ENCODE measurements at places on chromosomes 12 and 14.

DNA sequence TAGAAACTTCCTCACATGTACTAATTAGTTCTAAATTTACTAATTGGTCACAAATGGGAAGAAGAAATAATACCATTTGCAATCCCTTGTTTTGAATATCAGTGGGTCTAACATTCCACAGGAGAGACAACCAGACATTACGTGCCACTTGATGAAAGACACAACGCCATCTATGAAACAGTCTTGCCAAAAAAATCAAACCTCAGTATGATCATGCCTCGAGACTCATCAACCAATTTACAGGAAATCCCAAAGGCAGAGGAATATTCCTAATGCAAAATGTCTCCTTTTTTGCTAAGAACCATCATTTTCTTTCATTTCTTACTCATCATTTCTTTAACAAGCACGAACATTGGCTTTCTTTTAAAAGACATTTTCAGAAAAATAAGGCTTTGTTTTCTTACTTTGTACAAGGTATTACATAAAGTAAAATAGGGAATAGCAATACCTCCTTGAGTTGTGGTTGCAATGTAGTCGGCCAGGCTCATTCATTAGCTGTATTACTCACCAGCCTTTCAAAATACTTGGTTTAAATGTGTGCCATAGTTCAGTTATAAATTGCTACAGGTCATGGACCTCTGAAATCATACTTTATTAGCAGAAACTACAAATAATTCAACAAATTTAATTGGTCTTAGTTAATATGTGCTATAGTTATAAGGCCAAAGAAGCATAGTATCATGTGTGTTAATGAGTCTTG, 436.2 kb upstream of the FLRT2 start:
- no peak for DNase-seq

DNA sequence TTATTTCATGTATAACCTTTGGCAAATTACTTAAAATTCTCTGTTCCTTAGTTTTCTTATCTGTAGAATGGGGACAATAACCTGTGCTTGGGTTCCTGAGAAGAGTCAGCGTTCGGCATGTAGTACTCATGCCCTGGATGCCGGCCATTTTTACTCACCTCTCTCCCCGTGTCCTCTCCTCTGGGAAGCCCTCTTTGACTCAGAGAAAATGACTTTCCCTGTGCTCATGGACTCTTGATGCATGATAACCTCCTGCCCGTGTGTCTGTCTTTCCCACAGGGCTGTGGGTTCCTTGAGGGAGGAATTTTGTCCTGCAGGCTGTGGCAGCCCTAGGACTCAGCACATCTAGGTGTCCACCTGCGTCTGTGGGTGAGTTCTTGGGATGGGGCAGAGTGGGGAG, 5.8 kb upstream of the C1RL start:
- DNase-seq, result no peak

- no peak for DNase-seq
Observed at GRCh38 chr14:91330856-91331255, 86.4 kb upstream of the GPR68 start.

- no peak for DNase-seq
Observed at GRCh38 chr12:4974217-4974616, 64.5 kb downstream of the KCNA1 start.

DNA sequence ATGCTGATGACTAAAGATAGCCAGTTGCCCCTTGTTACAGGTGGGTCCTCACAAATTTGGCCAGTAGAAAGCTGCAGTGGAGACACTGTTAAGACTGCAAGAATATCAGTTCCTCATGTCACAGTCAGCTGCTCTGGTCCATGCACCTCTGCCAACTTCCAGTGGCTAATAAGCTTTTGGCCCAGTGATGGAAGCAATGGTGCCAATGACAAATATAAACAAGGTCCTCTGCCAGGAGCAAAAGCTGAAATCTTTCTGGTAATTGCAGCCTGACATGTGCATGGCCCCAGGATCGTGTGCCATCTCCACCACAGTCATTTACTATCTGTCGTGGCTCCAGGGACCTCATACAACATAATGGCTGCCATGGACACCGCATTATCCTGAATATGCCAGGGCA, 85.4 kb upstream of the TMEM260 start:
- no peak for DNase-seq

DNA sequence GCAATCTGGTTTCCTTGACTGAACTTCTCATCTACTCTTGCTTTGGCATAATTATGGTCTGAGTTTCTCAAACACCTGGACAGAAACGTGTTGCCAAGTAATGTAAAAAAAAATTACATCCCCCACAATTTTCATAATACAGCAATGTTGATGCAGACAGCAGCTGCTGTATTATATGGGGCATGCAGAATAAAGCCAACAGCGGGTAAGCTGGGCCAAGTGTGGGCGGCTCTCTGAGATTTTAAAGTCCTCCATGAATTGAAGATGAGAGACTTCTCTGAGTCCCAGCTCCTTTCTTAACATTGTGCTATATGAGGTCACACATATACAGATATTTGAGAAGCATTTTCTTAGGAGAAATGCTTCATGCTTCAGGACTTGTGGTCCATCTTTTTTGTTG, 881.2 kb downstream of the GALC start:
- DNase-seq, result no peak

DNA sequence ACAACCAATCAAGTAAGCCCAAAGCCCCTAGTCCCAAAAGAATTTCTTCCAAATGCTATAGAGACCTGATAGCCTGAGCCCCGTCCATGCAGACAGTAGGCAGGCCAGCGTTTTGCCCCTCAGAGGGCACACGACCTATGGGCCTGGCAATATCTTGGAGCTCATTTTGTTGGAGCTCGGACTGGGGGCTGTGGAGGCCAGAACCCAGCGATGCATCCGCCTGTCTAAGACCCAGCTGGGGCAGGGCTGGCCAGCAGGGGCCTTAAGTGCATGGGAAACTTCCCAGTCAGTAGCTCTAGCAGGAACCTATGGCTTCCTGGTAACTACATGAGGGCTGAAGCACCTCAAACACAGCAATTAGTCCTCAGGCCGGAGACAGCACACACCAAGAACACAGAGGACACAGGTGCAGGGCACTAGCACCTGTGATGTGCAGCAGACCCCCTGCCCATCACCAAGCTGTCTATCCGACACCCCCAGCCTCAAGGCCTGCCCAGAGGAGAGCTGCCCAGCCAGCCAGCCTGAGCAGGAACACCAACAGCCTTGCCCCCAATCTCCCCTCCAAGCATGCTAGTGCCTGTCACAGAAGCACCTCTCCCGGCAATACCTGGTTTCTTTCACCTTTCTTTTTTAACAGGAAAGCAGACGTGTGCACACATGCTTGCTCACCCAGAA, 50.8 kb downstream of the ARL6IP4 start:
- no peak for DNase-seq
